Right renal cortex interstitium (tissue), 3 donors: ENCODE measurements at places on chromosomes 4 and X. TPM values are rescaled to one million over a fixed set of nuclear protein-coding genes. Genes with fewer than 3 reads are reported as not detected.

Gene PRPS2
- polyA plus RNA-seq, result 84.8 TPM

Gene CTAG1B
- not detected for polyA plus RNA-seq

- no peak for DNase-seq
These were observed 8.1 kb downstream of the SEPTIN6 start for GRCh38 chrX:119684916-119685224.

Gene FAM184B
- 0.40 TPM for polyA plus RNA-seq

GRCh38 chr4:26459054-26459755 lies 31.1 kb downstream of the CCKAR start:
- no peak for DNase-seq
